ENCODE measurements at places on chromosomes 16 and 17. TPM values are rescaled to one million over a fixed set of nuclear protein-coding genes. Genes with fewer than 3 reads are reported as not detected.

DNA sequence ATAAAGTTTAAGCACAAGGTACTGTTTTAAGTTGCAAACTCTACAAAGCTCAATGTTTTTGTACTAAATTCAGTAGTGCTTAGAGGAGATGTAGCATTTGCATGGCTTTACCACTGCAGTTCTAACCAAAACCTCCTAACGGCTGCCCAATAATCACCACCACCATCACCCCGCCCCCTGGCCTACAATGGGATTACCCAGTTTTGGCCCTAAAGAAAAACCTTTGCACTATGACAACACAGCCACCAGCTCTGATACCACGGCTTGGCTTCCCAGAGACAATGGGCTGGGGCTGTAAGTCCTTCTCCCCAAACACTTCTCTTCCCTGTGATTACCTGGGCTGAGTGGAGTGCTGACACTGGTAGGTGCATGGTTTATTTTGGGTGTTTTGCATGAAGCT lies 58.4 kb upstream of the MTMR4 start:
- H3K4me1 ChIP-seq, result no peaks in the 10 kb centered on the region
- DNase-seq, result no peak
- peaks cover 4% of the 10 kb centered on the region for H3K27me3 ChIP-seq
- H3K27ac ChIP-seq, result no peak overlapping the region
- no peaks in the 10 kb centered on the region for H3K36me3 ChIP-seq
- H3K4me3 ChIP-seq, result no peak overlapping the region

DNA sequence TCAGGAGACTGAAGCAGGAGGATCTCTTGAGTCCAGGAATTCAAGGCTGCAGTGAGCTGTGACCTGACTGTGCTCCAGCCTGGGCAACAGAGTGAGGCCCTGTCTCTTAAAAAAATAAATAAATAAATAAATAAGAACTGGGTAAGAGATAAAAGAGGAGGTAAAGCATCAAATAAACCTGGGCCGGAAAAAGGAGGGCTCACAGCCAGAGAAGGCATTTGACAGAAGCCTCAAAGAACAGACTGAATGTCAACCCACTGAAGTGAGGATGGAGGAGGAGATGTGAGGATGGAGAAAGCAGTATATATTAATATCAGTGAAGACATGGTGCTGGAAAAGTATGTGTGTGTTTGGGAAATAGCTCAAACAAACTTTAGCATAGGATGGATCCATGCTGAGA lies 6.1 kb downstream of the NOG start:
- no peak overlapping the region for H3K4me3 ChIP-seq
- DNase-seq, result no peak
- no peak overlapping the region for H3K27ac ChIP-seq
- peaks cover 36% of the 10 kb centered on the region for H3K4me1 ChIP-seq
- H3K36me3 ChIP-seq, result no peaks in the 10 kb centered on the region
- peaks cover 25% of the 10 kb centered on the region for H3K27me3 ChIP-seq

Gene PLCG2
- 12.4 TPM for total RNA-seq

GRCh38 chr16:85628645-85629044 lies 15.5 kb downstream of the GSE1 start:
- H3K27me3 ChIP-seq, result no peaks in the 10 kb centered on the region
- no peak overlapping the region for H3K4me3 ChIP-seq
- no peak overlapping the region for H3K27ac ChIP-seq
- H3K4me1 ChIP-seq, result peaks cover 6% of the 10 kb centered on the region

Gene ABCC6
- 0.29 TPM for total RNA-seq

Gene CRYM
- total RNA-seq, result 2.0 TPM

DNA sequence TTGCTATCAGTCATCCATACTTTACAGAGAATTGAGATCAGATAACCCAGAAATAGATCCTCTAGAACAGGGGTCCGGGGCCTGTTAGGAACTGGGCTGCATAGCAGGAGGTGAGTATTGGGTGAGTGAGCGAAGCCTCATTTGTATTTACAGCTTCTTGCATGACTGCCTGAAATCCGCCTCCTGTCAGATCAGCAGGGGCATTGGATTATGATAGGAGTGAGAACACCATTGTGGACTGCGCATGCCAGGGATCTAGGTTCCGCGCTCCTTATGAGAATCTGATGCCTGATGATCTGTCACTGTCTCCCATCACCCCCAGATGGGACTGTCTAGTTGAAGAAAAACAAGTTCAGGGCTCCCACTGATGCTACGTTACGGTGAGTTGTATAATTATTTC lies 13.0 kb upstream of the SCIMP start:
- no peaks in the 10 kb centered on the region for H3K36me3 ChIP-seq
- no peak overlapping the region for H3K4me3 ChIP-seq
- H3K27me3 ChIP-seq, result no peaks in the 10 kb centered on the region

DNA sequence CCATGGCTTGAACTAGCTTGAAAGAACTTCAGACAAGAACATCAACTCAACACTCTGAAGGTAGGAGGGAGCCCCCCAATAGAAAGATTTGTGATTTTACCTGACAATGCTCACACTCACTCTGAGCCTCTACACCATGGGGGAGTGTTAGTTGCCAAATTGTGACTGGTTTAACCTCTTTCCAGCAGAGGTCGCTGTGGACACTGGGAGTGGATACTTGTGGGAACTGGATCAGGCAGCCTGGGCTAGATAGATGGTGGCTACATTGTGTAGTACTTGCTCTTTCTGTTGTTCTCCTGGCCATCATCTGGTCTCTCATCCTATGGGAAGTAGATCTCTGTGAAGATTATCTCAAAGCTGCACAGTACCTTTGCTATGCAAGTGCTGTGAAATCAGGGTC lies 2.9 kb downstream of the SMPD3 start:
- no peaks in the 10 kb centered on the region for H3K36me3 ChIP-seq
- no peaks in the 10 kb centered on the region for H3K27me3 ChIP-seq
- peaks cover 29% of the 10 kb centered on the region for H3K4me1 ChIP-seq
- H3K27ac ChIP-seq, result no peak overlapping the region
- H3K4me3 ChIP-seq, result no peak overlapping the region

Gene COPZ2
- total RNA-seq, result 0.91 TPM

- H3K4me1 ChIP-seq, result peaks cover 18% of the 10 kb centered on the region
- no peak for DNase-seq
- H3K4me3 ChIP-seq, result no peak overlapping the region
- no peaks in the 10 kb centered on the region for H3K36me3 ChIP-seq
Observed at GRCh38 chr16:80946481-80946880, 60.2 kb downstream of the CMC2 start.

All from esophagus squamous epithelium (tissue), 5 donors.